ENCODE measurements at places on chromosomes 6 and 20.

DNA sequence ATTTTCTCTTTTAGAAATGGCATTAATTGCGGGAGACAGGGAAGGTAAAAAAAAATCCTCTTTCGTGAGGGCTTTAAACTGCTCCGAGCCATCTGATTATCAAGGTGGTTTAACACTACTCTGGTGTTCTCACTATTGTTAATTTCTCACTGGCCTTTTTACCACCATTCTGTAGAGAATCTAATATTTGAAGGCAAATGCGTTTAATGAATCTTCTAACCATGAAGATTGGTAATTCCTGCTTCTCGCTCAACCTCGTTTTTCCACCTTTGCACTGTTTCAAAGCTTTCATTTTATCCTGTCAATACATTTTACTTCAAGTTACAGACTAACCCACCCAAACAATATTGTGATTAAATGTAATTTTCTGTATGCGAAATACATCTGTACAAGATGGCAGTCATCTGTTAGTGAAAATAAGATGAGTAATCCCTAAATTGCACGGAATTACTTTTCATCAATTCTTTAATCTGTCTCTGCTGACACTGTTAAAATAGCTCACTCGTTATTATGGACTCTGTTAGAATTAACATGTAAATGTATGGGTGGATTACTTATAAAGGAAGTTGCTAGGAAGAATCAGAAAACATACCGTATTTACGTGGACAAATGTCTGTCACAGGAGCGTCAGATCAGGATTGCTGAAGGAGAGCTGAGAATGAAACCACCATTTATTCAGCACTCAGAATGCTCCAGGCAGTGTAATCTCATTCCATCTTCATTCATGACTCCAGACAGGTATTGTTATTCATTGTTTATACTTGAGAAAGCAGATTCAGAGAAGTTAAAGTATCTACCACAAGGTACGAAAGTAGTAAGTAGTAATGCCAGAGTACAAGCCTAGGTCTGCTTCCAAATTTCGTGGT lies 1.1 kb upstream of the LCA5 start:
- no peak for DNase-seq

GRCh38 chr6:34278833-34279232 lies 30.0 kb upstream of the SMIM29 start:
- DNase-seq = no peak

DNA sequence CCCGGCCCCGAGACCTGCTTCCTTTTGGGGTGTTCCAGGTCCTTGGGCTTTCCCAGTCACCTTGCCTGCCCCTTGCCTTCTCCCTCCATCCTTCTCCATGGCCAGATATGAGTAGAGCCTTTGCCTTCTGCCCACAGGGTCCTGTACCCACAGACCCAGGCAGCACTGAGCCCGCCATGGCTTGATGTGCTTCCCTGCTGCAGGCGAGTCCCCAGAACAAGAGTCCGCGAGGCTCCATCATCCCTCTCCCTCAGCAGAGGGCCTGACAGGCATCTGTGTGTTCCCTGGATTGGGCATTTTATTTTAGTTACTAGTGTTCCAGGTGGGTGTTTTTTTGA lies 21.9 kb downstream of the PYGB start:
- no peak for DNase-seq

DNA sequence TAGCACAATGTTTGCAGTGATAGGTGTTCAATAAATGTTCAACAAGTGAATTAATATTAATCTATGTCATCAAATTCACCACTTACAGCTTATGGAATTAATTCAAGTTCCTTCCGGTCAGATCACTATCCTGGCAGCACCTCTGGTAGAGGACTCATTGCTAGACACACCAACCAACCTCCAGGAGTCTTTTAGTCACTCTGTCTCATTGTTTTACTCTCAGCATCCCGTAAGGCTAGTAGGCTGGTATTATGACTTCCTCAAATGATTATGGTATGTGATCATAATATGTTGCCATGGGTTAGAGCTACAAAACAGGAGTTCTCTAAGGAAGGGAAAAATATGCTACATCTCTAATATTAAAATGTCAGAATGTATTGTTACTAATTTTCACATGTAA lies 21.7 kb upstream of the MMS22L start:
- no peak for DNase-seq

DNA sequence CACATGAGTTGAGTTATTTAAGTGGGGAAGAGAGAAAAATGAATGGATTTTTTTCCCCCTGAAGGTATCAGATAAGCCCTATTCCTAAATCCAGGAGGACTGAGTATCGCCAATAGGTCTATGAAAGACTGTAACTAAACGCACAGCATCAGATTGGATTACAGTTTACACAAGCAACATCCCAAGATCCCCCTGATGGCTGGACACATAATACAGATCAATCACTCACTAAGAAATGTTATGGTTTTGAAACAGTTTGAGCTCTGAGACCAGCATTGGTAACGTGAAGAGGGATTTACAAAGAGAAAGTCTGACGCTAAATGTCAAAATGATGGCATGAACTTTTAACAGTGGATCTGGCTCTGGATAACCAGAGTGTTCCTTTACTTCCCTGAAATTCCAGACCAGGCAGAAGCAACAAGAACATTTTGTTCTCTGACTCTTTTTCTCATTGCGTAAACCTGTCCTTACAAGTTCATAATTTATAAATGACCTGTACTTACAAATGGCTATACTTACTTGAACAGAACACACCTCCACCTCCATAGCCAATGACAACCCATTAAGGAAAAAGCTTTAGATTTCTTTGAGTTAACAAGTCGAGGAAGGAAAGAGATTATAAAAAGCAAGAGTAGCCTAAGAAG lies 131.8 kb upstream of the BEND3 start:
- DNase-seq = no peak

- peak; percentile 75 for DNase-seq
Observed at GRCh38 chr20:1876975-1877608, 18.1 kb upstream of the SIRPA start.

DNA sequence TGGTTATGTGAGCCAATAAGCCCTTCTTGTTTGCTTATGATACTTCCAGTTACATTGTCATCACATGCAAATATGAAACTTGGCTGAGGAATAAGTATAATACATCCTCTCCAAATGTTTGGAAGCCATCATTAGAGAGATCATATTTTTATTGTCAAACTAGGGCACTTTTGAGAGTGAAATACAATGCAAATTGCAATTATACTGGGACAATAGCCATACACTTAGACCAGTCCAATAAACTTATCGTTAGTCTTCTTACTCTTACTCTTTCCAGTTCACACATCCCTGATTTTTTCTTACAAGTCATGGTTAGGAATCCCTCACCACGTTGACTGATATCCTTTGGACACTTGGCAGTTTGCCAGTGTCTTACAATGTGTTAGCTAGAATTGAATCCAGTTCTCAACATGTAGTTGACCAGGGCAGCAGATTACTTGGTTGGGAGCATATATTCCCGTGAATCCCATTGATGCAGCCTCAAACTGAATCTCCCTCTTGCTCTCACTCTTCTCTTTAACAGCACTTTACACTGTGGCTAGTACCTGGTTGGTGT lies 519.7 kb upstream of the ID4 start:
- no peak for DNase-seq

- DNase-seq = no peak
Observed at GRCh38 chr6:7201732-7202541, 94.2 kb downstream of the RREB1 start.

- DNase-seq = no peak
Observed at GRCh38 chr6:6357032-6357431, 36.6 kb upstream of the F13A1 start.
